Activated CD4-positive, alpha-beta T cell treated with anti-CD3 and anti-CD28 coated beads for 36 hours (primary cell): ENCODE measurements at places on chromosomes 4 and X. TPM values are rescaled to one million over a fixed set of nuclear protein-coding genes. Genes with fewer than 3 reads are reported as not detected.

Gene MAGEA9
- total RNA-seq, result not detected

Gene TBX22
- not detected for total RNA-seq

Gene MAGEA2
- not detected for total RNA-seq

GRCh38 chr4:97359826-97360225, 783.5 kb downstream of the STPG2 start:
- H3K4me3 ChIP-seq, result no peak overlapping the region
- H3K27ac ChIP-seq, result no peak overlapping the region
- no peaks in the 10 kb centered on the region for H3K27me3 ChIP-seq
- H3K4me1 ChIP-seq, result no peaks in the 10 kb centered on the region

Gene EDA
- total RNA-seq, result 1.1 TPM

DNA sequence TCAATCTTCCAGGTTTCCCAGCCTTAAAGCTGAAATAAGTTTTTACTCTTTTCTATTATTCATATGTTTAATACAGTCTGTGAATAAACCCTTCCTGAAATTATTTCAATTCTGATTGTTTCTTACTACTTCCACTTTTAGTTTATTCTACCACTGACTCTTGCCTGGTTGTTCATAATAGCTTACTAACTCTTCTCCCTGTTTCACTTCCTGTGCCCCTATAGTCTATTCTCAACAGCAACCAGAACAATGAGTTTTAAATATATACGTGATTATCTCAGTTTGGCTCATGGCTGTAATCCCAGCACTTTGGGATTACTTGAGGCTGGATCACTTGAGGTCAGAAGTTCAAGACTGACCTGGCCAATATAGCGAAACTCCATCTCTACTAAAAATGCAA, 408.0 kb upstream of the SPOCK3 start:
- no peaks in the 10 kb centered on the region for H3K27me3 ChIP-seq
- no peak for DNase-seq
- H3K27ac ChIP-seq, result no peak overlapping the region
- H3K4me1 ChIP-seq, result no peaks in the 10 kb centered on the region
- no peaks in the 10 kb centered on the region for H3K36me3 ChIP-seq
- H3K4me3 ChIP-seq, result no peak overlapping the region

DNA sequence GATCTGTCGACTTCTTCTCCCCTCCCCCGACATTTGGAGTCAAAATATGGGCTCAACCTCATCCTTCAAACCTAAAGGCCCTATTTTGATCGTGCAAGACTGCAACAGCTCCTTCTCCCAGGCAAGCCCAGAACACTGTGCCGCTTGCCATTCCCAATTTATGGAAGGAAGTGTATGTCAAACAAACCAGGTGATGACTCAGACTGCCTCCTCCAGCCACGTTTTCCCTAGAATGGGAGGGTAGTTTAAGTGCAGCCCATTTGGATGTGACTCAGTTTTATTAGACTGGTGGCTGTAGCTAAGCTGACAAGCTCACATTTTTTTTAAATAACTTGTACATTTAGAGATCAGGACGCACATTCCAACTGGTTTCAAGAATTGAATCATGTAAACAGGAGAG, 570.4 kb upstream of the DIPK2B start:
- peak overlapping the region; percentile 77 for H3K4me3 ChIP-seq
- H3K27me3 ChIP-seq, result no peaks in the 10 kb centered on the region
- peaks cover 55% of the 10 kb centered on the region for H3K36me3 ChIP-seq
- no peak for DNase-seq

- no peak for DNase-seq
- no peaks in the 10 kb centered on the region for H3K36me3 ChIP-seq
- H3K4me3 ChIP-seq, result no peak overlapping the region
- H3K27me3 ChIP-seq, result no peaks in the 10 kb centered on the region
- no peaks in the 10 kb centered on the region for H3K4me1 ChIP-seq
Observed at GRCh38 chr4:75235359-75235951, 278.7 kb downstream of the RCHY1 start.

DNA sequence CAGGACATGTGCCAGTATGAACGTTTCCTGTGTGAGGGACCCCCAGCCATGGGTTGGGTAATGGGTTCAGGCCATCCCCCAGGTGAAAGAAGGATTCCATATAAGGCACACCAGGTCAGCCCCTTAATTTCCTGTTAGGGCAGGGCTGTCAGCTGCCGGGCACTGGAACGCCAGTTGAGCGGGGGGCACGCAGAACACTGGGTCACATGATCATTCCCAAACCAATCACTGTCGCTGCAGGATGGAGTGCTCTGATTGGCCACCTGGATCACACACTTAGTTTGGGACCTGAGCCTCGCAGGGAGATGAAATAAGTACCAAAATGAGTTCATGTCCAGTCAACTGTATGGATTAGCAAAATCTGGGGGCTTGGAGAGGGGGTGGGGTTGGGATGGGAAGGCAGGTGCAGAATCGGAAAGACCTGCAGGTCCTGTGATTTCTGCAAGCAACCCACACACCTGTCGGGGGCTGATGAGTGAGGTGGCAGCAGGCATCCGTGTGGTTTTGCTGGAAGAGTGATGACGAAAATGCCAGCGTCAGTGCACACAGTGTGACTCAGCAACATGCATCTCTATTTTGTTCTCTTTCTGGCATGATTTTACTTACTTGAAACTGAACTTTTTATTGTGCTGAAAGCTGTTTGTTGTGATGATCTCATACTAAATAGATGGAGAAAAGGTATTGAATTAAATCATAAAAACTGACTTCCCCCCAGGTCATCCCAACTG, 32.2 kb downstream of the RNF212 start:
- DNase-seq, result peak; percentile 68
- peaks cover 13% of the 10 kb centered on the region for H3K27me3 ChIP-seq
- H3K4me1 ChIP-seq, result peaks cover 11% of the 10 kb centered on the region
- H3K36me3 ChIP-seq, result no peaks in the 10 kb centered on the region
- no peak overlapping the region for H3K27ac ChIP-seq
- no peak overlapping the region for H3K4me3 ChIP-seq

DNA sequence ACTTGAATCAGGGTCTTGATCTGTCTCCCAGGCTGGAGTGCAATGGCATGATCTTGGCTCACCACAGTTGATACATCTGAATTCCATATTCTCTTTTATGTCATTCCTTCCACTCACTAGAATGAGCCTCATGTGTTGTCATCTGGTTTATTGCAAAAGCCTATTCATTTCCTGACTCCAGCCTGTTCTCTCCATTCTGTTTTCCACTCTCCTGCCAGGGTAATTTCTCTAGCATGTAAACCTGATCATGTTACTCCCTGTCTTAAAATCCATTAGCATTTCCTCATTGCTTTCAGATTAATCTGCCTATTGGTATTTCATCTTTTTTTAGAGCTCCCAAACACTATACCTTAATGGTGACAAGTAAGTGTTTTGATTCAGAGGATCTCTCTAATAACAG, 4.3 kb upstream of the DDX60L start:
- peaks cover 48% of the 10 kb centered on the region for H3K4me1 ChIP-seq
- no peak overlapping the region for H3K4me3 ChIP-seq
- no peak overlapping the region for H3K27ac ChIP-seq
- no peak for DNase-seq
- H3K36me3 ChIP-seq, result no peaks in the 10 kb centered on the region
- no peaks in the 10 kb centered on the region for H3K27me3 ChIP-seq

DNA sequence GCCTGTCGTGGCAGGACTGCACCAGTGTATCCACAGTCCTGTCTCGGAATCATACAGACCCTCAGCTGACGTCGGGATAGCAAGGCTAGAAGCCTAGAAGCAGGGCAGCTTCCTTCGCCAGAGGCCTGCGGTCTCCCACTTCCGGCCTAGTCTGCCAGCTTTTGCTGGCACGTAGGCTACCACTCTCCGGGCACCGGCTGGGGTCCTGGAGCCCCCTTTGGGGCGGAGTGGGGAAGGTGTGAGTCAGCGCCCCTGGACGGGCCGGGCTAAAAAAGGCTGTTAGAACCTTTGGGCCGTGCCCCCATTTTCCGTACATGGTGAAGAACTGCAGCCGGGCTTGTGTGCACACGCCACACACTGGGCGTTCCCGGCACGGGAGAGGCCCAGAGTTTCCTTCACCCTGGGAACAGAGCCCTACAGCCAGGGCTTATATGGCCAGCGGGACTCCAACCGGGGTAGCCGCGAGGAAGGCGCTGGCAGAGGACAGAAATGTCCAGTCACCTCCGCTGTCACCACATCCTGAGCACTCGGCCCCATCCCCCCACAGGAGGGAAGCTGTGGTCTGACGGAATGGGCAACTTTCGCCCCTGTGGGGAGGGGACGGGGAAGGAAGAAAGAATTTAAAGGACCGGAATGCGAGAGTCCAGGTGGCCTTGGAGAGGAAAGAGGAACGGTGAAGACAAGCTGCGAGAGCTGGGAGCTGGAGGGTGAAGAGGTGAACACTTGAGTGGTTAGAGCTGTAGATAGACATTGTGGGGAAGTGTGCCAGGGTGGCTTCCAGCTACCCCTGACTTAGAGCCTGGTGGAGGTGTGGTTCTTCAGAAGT, 4.6 kb downstream of the MAGIX start:
- peaks cover 32% of the 10 kb centered on the region for H3K4me1 ChIP-seq
- H3K27ac ChIP-seq, result peak overlapping the region; percentile 92
- no peaks in the 10 kb centered on the region for H3K36me3 ChIP-seq
- no peaks in the 10 kb centered on the region for H3K27me3 ChIP-seq
- peak; percentile 82 for DNase-seq
- H3K4me3 ChIP-seq, result peak overlapping the region; percentile 81

GRCh38 chr4:70591955-70592582, at the start of gene AMBN:
Gene AMBN, plus strand, starts transcription at chr4:70592256. Its CDS starts 103 bp downstream, at chr4:70592359.
- H3K27me3 ChIP-seq, result peaks cover 7% of the 10 kb centered on the region
- H3K36me3 ChIP-seq, result no peaks in the 10 kb centered on the region
- no peak within 1 kb of the TSS for H3K27ac ChIP-seq
- no peak within 1 kb of the TSS for H3K4me3 ChIP-seq

Gene MTCP1
- 18.1 TPM for total RNA-seq

Gene S100G
- total RNA-seq, result not detected

DNA sequence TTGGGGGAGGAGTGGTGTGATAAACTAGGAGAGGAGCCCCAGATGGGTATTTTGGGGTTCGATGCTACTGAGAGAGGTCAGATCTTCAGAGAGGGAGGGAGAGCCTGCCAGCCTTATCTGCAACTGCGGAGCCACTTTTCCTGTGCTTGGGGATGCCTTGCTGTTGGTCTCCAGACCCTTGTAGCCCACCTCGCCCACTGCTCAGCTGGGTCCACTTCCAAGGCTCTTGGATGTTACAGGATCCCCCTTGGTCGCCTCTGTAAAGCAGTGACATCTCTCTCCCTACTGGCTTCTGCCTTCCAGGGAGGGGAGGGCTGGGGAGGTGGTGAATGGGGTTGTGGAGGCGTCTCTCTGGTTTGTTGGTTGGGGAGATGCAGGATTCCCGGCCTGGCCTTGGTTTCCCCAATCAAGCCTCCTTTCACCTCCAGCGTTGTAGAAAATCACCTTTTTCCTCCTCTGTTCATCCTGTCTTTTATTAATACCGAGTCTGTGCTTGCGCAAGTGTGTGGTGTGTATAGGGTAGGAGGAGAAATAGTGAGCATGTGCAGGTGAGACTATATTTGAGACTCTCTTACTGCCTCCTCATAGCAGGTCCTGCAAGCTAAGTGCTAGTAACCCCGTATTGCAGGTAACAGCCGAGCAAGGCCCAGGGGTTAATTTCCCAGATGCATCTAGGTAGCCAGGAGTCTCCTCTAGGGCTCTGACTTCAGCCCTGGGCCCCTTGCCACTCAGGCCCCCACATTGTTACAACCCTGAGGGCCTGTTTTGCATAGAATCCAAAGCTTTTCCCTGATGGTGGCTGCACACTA, 337.4 kb downstream of the ARHGAP10 start:
- H3K27me3 ChIP-seq, result no peaks in the 10 kb centered on the region
- H3K27ac ChIP-seq, result no peak overlapping the region
- peaks cover 27% of the 10 kb centered on the region for H3K36me3 ChIP-seq
- DNase-seq, result no peak
- no peak overlapping the region for H3K4me3 ChIP-seq
- no peaks in the 10 kb centered on the region for H3K4me1 ChIP-seq

DNA sequence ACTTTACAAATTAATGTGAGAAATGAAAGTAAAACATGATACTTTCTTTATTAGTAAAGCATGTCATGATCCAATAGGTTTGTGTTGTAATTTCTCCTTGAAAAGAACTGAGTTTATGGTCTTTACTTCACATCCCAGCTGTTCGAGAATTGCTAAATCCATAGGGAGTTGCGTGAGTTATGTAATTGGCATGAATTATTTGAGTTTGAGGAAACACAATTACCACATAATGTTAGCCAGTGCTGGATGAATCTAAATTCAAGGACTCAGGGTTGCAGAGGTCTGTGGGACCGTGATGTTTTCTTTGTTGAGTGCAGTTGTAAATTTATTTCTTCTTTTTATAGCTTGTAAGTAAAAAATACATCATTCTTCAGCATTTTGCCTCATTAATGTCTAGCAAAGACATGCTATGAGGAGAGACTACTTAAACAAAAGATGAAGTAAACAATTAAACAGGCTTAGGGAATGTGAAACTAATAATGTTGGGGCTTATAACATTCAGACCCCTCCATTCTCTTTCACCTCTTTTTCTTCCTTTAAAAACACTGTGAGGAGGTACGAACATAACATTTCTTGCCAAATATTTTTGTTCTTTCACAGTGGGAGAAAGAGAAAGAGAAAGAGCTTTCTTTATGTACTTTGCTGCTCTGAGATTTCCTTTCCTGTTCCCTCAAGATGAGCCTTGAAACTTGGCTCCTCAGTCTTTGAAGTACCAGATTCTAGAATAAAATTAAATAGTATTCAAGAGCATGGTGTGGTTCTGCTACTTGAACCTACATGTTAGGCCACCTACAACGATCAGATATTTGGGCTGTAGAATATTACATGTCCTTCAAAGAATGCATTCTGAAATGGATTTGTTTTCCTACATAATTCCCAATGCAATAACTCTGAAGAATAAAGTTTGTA, 159.6 kb upstream of the ANK2 start:
- H3K4me1 ChIP-seq, result no peaks in the 10 kb centered on the region
- peaks cover 2% of the 10 kb centered on the region for H3K27me3 ChIP-seq
- H3K36me3 ChIP-seq, result no peaks in the 10 kb centered on the region
- no peak for DNase-seq
- H3K27ac ChIP-seq, result no peak overlapping the region

DNA sequence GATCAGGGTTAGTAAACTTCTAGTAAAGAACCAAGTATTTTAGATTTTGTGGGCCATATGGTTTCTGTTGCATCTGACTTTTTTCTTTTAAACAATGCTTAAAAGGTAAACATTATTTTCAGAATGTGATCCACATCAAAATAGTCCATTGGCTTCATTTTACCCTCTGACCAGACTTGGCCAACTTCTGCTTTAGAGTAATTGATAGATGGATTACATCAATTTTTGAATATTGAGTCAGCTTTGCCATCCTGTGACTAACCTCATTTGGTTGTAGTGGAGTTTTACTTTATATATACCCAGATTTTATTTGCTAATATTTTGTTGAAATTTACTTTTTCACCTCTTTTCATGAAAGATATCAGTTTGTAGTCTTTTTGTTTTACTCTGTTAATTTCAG, 559.8 kb downstream of the TLL1 start:
- H3K4me3 ChIP-seq, result no peak overlapping the region
- no peak overlapping the region for H3K27ac ChIP-seq
- no peaks in the 10 kb centered on the region for H3K36me3 ChIP-seq

- no peaks in the 10 kb centered on the region for H3K27me3 ChIP-seq
- DNase-seq, result no peak
- H3K36me3 ChIP-seq, result no peaks in the 10 kb centered on the region
- no peaks in the 10 kb centered on the region for H3K4me1 ChIP-seq
- H3K4me3 ChIP-seq, result no peak overlapping the region
Observed at GRCh38 chrX:111560801-111561200, 49.4 kb downstream of the SERTM2 start.

Gene PHOX2B
- total RNA-seq, result not detected

Gene SUV39H1
- total RNA-seq, result 31.7 TPM
